ENCODE measurements at places on chromosomes 1 and 21.

- DNase-seq = no peak
These were observed 196.1 kb upstream of the FGGY start for GRCh38 chr1:59100708-59101374.

GRCh38 chr1:55836086-55836485 is 620.9 kb upstream of the USP24 start:
- no peak for DNase-seq

DNA sequence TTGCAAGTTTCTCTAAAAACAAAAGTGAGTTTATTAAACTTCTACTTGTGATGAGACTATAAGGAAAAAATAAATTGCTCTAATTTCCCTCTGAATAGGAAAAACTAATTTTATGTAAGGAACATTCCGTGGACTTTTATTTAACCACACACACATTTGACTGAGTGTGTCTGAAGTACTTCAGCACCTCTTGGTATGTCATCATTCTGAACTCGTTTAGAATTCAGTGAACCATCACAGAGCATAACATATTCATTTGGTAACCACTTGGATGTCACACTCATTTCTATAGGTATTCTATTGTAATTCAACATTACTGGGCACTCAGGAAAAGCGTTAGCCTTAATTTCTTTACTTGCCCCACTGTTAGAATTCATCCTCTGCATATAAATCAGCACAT is 79.1 kb downstream of the RGS21 start:
- DNase-seq = no peak

DNA sequence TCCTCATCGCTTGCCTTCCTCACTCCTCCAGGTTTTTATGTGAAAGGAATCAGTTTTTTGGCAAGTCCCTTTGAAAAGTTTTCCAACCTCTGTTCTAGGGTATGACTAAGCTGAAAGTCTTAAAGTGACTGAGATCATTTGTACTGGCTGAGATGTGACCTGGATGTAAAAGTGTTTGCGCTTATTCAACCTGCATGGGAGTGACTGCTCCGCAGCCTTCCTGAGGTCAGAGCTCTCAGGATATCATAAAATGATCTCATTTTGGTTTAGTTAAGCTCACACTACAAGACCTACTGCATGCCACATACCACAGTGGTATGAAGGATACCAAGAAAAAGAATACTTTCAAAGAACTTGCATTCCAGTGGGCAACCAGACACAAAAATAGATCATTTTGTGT is 29.8 kb upstream of the TADA1 start:
- DNase-seq = no peak

GRCh38 chr1:147225193-147225730 is at the start of gene FMO5:
FMO5 (minus strand) TSS chr1:147225339; CDS start chr1:147225029, 310 bp downstream.
- DNase-seq = no peak

GRCh38 chr1:171805395-171806115 is 24.1 kb downstream of the METTL13 start:
- DNase-seq = no peak

DNA sequence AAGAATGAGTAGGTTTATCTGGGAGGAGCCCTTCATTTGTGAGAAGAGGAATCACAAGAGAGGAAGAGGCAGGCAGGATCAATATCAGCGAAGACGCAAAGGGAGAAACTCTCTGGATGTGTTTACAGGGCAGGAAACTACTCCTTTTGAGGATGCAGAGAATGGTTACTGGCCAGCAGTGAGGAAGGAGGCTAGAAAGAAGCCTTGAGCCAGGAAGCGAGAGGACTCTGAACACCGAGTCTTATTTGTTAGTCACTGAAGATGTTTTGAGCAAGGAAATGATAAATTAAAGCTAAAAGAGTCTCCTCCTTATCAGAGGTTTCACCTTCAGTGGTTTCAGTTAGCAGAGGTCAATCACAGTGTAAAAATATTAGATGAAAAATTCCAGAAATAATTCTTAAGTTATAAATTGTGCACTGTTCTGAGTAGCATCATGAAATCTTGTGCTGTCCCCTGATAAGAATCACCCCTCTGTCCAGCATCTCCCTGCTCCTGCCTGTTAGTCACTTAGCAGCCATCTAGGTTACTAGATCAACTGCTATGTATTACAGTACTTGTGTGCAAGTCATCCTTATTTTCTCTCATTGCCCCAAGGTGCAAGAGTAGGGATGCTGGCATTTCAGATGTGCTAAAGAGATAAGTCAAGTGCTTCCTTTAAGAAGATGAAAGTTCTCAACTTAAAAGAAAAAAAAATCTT is 43.5 kb downstream of the WLS start:
- DNase-seq = no peak

GRCh38 chr1:7463526-7463925 is 307.6 kb upstream of the VAMP3 start:
- DNase-seq = no peak

DNA sequence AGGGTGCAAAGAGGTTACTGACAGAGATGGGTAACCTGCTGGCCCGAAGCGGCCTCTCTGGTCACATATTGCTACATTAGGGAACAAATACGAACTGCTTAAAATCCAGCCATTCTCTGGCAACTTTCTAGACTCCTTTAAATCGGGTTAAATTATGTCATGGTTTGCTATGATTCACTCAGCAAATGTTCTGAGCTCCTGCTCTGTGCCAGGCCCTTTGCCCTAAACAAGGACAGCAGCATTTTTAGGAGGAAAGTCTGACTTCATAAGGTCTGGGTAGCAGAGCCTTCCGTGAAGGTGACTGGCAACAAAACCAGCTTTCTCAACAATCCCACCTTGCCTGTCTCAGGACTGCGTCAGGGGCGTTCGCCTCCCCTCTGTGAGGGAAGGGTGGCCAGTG is 15.4 kb downstream of the ZP4 start:
- DNase-seq = no peak

- DNase-seq = no peak
These were observed 27.2 kb downstream of the AK5 start for GRCh38 chr1:77308889-77309621.

DNA sequence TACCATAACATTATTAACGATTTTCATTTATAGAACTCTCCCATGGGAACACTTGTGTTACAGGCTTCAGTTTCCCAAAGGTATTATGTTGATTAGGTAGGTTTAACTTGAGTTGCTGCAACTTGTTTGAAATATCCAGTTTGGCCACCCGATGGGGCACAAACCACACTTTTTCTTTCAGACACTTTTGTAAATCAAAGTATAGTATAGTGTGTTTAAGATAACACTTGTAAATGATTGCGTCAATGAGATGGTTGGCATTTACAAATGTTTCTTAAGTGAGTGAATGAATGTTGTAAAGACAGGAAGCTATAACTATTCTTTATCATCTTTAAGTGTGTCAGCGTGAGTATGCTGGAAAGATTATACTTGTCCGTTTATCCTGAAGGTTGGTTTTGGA is 4.3 kb downstream of the XPR1 start:
- no peak for DNase-seq

- no peak for DNase-seq
These were observed 75.2 kb downstream of the GFI1 start for GRCh38 chr1:92411511-92411910.

- no peak for DNase-seq
These were observed 34.4 kb downstream of the KIAA0040 start for GRCh38 chr1:175158170-175158591.

GRCh38 chr21:38985568-38986378 is 180.0 kb downstream of the ETS2 start:
- no peak for DNase-seq

DNA sequence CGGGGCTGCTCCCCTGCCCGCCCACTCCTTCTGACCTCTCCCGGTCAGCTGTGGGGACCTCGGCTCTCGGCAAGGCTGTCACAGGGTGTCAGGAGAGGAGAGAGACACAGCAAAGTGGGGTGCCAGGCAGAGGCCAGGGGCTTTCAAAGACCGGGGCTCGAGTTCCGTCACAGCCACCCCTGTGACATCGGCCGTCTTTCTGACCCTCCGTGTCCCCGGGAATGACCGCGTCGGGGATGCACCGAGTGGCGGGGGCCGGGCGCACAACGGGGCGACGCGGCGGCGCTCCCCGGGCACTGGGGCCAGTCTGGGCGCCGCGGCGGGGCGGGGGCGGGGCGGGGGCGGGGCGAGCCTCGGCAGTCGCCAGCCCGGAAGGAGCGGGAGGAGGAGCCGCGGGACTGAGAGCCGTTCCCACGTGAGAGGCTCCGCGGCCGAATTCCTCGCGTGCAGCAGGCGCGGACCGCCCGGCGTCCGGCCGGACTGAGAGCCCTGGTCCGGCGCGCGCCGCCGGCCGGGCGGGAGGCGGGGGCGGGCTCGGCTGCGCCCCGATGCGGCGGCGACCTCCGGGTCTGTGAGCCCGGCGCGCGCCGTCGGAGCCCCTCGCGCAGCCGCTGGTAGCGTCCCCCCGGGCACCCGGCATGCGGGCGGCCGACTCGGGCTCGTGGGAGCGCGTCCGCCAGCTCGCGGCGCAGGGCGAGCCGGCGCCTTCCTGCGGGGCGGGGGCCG is 229.7 kb upstream of the TMEM51 start:
- no peak for DNase-seq

- no peak for DNase-seq
These were observed 19.6 kb upstream of the COQ8A start for GRCh38 chr1:226920446-226920894.

GRCh38 chr1:205763980-205764379 is 11.3 kb downstream of the RAB29 start:
- DNase-seq = no peak

GRCh38 chr1:180116964-180117763 is 37.5 kb upstream of the QSOX1 start:
- DNase-seq = no peak

GRCh38 chr1:153355445-153356071 is 2.1 kb upstream of the S100A9 start:
- DNase-seq = peak; percentile 39

DNA sequence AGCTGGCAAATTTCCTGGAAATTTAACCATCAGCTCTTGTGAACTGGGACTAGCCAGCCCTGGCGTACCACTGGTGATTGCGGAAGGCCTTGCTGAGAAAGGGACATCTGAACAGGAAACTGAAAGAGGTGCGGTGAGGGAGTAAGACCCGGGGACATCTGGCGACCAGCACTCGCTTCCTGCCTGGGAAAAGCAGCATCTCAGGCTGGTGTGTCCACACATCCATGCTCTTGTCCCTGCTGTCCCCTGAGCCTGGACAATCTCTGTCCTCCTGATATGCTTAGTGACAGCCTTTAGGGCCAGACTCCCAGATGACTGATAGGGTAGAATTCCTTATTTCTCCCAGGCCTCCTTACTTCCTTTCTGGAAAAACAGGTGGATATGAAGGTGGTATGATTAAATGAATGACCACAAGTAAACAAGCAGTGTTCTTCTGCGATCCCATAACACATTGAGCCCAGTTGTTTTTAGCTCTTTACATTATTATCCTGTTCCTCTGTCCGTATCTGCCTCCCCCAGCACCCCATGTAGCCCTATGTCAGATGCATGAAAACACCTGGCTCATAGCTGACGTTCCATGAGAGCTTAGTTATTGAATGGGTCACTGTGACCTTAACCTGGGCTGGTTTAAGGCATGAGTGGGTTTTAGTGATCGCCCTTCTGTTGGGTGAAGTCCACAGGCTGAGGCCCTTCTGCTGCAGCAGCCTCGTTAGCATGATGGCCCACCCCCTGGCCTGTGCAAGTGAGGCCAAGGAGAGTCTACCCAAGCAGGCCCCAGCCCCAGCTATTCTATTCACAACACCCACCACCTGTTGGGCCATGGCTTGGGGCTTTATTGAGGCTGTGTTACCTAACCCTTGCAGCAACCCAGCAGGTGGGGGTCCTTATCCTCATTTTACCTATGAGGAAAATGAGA is 76.1 kb upstream of the GADD45A start:
- no peak for DNase-seq

- DNase-seq = no peak
These were observed 2.7 kb downstream of the ITGA10 start for GRCh38 chr1:145906954-145907753.

Measured in NCI-H1930 (cell line).